ENCODE measurements at places on chromosomes 1 and 21. TPM values are rescaled to one million over a fixed set of nuclear protein-coding genes. Genes with fewer than 3 reads are reported as not detected.

Gene AIM2
- total RNA-seq = 0.16 TPM

- DNase-seq = no peak
These were observed 16.2 kb downstream of the ACTRT2 start for GRCh38 chr1:3037281-3038040.

- no peak for DNase-seq
These were observed 51.2 kb upstream of the SYNC start for GRCh38 chr1:32753532-32754316.

- DNase-seq = no peak
These were observed 119.9 kb downstream of the FASLG start for GRCh38 chr1:172778456-172779455.

Gene NOS1AP
- 2.1 TPM for total RNA-seq

- DNase-seq = no peak
These were observed 221.0 kb upstream of the MAP1LC3C start for GRCh38 chr1:242219905-242220304.

DNA sequence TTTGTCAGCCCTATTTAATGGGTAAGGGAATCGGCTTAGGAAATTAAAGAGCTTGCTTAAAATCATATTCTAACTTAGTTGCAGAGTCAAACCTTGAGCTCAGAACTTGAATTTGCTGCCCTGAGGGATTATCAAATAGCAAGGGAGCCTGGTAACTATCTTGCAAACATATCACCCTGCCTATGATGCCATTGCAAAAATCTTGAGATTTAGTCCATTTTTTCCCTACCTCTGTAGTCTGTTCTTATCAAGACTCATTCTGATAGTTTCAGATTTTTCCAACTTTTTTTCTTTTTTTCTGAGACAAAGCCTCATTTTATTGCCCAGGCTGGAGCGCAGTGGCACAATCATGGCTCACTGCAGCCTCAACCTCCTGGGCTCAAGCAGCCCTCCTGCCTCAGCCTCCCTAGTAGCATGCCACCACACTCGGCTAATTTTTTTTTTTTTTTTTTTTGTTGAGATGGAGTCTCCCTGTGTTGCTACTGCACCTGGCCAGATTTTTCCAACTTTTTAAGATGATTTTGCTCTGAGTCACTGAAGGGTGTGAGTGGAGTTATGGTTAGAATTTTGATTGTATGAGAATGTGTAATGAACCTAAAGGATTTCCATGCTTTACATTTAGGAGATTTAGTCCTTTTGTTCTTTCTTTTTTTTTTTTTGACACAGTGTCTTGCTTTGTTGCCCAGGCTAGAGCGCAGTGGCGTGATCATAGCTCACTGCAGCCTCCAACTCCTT is 12.2 kb downstream of the SARS1 start:
- DNase-seq = no peak

GRCh38 chr1:33143176-33143575 is 38.7 kb downstream of the TRIM62 start:
- DNase-seq = no peak

GRCh38 chr1:185483664-185484450 is 166.8 kb upstream of the IVNS1ABP start:
- peak; percentile 74 for DNase-seq

DNA sequence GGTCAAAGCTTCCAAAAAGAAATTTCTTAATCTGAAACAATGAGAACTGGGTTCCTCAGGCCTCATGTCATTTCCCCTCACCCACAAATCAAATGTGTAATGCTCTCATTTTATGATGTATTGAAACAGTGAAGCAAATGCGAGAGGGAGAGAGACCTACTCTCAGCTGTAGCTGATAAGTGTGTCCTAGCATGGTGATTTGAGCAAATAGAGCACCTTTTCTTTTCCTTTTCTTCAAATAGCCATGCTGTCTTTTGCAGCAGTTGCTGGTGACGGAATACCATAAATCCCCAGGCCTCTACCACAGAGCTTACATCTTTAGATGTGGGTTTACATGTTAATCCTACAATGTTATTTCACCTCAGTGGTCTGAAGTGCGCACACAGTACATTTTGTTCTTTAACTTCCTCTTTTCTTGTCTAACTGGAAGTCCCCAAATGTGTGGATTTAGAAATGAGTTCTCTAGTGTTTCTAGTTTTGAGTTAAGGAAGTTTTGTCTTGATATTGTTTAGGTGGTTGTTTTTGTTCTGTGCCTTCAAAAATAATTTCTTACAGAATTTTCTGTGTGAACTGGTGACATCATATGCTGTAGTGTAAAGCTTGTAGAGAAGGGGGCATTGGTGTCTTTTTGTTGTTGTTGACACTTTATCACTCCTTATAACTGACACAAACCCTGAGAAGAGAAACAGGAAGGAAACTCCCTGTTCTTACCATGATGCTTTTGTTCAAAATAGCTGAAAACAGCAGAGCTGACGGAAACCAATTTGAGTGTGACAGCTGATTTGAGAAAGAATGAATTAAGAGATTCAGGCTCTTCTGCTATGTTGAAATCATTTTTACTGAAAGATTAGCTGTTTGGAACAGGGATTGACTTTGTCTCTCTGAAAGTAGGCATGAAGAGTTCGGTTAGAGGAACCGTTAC is 12.2 kb downstream of the SMAP2 start:
- DNase-seq = no peak

- DNase-seq = no peak
These were observed 482 bp downstream of the TM2D1 start for GRCh38 chr1:61724506-61724812.

DNA sequence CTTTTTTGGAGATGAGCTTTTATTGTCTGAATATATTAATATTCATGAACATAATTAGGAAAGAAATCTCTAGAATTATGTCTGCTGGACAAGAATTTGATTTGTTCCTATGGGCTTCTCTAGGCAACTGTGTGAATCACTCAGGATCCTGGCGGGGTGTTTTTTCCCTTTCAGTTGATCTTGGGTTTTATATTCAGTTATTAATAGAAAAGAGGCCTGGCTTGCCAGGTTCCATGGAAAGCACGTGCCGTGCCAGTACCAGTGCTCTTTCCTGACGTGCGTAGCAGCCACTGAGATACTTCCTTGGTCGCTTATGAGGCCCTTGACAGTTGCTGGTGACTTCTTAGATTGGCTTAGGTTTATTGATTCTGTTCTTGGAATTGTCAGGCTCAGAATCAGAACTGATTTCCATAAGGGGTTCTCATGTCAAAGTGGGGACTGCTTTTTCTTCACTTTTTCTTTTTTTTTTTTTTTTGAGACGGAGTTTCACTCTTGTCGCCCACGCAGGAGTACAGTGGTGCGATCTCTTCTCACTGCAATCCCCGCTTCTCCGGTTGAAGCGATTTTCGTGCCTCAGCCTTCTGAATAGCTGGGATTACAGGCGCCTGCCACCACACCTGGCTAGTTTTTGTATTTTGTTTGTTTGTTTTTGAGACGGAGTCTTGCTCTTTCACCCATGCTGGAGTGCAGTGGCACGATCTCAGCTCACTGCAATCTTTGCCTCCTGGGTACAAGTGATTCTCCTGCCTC is 48.7 kb upstream of the KIF1B start:
- DNase-seq = no peak

Gene AMY2A
- total RNA-seq = not detected

Gene L1TD1
- total RNA-seq = not detected

DNA sequence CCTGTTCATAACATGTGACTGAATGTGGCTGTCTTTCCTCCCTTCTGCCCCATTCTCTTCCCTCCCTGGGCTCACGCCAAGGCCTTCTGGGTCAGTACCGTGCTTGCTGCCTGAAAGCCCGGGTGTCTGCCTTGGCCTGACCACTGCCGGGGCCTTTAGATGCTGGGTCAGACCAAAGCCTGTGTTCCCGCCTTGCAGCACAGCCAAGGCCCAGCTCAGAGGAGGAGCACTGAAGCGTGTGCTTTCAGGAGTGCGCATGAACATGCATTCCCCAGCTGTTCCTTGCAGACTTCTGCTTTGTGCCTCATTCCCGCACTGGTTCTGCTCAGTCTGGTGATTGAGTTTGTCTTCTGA is 27.0 kb upstream of the SARS1 start:
- no peak for DNase-seq

Gene BGLAP
- 0.69 TPM for total RNA-seq

Gene CFAP45
- 0.65 TPM for total RNA-seq

DNA sequence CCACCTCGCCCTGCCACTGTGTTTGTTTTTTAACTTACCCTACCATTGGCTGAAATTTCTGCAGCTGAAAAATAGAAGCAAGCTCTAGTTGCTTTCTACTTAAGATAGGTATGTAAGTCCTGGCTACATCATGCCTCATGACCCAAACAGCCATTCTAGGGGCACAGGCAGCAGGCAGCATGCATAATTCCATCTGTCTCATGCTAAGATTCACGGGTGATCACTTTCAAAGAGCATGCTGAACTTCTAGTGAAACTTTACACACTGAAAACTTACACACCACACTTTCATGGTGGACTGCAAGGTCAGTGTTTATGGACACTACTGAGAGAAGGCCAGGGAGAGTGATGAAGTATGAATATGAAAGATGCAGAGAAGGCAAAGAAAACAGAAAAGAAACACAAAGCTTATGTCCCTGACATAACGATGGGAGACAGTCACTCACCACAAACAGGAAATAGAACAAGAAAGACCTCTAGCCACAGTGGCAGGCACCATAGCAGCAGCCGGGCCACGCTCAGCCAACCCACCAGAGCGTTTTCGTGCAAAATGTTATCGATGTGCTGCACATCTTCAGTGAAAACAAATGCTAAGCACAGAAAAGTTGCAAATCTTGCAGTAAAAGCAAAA is 102.3 kb upstream of the TIAM1 start:
- no peak for DNase-seq

Gene RCAN1
- total RNA-seq = 18.8 TPM

Gene COL24A1
- 0.57 TPM for total RNA-seq

GRCh38 chr21:26385721-26386120 is 187.4 kb downstream of the CYYR1 start:
- no peak for DNase-seq

DNA sequence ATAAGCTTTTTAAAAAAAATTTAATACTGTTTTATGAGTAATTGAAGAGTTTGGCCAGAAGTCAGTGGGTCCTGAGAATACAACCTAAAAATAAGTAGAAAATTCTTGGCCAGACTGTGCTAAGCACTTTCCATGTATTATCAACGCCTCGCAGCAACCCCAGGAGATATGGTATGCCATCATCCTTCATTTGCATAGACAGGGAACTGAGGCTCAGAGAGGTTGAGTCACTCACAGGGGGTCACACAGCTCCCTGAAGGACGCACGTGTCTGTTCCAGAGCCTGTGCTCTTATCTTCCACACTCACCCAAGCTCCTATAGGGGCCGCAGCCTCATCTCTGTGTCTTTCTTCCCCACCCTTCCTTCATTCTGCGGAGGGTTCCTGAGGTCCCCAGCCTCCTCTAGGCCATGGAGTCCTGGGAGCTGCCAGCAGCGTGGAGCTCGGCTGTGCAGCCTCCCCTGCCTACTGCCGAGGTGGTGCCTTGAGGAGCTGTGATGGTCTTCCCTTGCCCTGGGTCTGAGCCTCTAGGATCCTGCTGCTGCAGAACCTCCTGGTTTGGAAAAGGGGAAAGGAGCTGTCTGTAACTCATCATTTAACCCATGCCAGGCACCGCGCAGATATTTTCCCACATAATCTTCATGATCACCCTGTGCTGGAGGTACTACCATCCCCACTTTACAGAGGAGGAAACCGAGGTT is 30.3 kb upstream of the ECE1 start:
- DNase-seq = no peak

Gene SIPA1L2
- total RNA-seq = 20.5 TPM

DNA sequence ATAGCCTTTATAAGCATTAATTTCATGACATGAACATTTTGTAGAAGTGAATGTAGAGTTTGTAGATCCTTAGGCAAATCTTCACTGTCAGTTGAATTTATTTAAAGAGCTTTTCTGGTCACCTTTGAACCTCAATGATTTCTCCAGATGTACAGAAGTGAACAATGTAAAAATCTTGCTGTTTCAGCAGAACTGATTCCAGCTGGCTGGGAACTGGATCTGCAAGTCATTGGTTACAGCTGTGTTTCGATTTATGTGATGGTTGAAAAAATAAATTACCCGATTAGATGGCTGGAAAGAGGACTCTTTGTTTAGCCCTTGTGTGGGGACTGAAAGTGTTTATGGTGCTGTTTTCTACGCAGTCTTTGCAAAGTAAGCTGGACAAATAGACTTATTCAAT is 849.8 kb downstream of the USP25 start:
- no peak for DNase-seq

GRCh38 chr1:41658431-41659158 is 174.1 kb upstream of the EDN2 start:
- DNase-seq = peak; percentile 82

DNA sequence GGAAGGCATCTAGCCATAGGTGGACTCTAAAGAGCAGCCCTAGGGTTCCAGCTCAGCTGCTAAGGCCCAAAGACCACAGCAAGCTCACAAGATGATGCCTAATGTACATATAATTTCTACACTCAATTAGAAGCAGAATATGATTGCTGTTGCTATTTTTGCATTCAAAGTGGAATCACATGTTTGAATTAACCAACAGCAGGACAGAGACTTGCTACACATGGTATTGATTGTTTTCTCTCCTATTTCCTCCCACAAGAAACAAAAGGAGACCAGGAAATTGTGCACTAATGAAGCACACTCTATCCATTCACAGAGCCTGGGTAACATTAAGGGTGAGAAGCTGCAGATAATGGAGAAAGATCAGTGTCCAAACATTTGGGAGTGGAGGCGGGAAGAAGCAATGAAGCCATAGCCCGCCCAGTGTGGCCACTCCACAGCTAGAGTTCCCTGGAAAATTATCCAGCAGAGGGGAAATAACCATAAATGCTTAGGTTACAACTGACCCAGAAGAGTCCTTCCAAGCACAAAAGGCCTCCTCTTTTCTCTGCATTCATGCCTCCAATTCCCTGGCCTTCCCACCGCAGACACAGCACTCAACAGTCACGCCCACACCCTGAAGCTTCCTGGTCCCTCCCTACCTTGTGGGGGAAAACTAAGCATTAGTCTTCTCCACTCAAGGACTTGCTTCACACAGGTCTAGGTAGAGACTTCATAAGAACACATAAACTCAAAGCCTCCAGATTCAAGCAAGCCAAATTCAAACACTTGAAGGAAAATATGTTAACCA is 7.5 kb downstream of the CNN3 start:
- no peak for DNase-seq

- no peak for DNase-seq
These were observed 4.3 kb downstream of the INTS7 start for GRCh38 chr1:212030936-212031528.

- DNase-seq = no peak
These were observed 79.4 kb downstream of the ERICH3 start for GRCh38 chr1:74593887-74594866.

GRCh38 chr1:42368096-42368795 is 12.3 kb upstream of the RIMKLA start:
- no peak for DNase-seq
